KG1 (cell line): ENCODE measurements at places on chromosomes 6 and 20.

- DNase-seq = no peak
These were observed 445.8 kb upstream of the ADGRB3 start for GRCh38 chr6:68189217-68189815.

GRCh38 chr20:45968801-45969711, 2.9 kb downstream of the ZNF335 start:
- DNase-seq = no peak

DNA sequence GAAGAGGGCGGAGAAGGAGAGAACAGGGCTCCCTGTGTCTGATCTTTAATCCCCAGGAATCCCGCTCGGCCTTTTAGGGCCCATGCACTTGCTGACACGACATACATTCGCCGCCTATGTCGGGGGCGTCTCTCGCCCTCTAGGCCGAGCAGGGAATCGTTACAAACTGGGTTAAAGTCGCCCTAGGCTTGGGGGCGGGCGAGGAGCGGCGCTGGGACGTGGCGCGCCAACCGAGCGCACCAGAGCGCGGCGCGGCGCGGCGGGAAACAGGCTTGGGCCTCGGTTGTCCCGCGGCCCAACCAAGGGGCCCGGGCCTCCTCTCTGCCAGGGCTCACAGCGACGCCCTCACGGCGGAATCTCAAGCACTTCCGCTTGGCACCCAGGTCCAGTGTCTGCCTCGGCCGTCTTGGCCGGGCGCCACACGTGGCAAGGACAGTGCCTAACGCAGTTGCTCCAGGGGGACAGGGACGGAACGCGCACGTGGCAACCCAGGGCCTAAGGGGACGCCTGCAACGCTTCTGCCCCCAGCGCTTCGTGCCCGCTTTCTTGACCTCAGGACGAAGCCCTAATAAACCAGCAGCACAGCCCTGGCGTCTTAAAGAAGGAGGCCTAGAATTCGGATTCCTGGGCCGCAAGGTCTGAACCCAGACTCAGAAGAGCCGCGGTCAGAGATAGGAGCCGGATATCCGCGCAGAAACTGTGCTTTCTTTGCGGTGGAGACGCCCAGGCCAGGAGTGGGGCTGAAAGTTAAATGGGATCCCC, 71.5 kb downstream of the NCR2 start:
- DNase-seq = no peak

DNA sequence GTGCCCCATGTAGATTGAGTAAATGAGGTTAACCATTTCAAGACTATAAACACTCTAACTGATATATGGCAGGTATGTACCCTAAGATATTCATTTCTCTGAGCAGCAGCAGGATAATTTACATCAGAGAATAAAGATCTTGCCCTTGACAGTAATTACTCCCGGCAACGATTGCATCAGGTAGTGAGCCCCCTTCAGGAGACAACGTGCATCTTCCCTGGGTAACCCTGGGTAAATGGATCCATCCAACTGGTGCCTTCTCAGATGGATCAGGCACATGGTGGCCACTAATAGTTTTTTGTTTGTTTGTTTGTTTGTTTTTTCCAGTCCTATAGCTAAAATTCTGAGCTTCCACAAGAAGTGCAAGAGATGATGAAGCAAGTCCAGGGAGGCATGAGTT, 469.4 kb upstream of the SLC35B3 start:
- no peak for DNase-seq

DNA sequence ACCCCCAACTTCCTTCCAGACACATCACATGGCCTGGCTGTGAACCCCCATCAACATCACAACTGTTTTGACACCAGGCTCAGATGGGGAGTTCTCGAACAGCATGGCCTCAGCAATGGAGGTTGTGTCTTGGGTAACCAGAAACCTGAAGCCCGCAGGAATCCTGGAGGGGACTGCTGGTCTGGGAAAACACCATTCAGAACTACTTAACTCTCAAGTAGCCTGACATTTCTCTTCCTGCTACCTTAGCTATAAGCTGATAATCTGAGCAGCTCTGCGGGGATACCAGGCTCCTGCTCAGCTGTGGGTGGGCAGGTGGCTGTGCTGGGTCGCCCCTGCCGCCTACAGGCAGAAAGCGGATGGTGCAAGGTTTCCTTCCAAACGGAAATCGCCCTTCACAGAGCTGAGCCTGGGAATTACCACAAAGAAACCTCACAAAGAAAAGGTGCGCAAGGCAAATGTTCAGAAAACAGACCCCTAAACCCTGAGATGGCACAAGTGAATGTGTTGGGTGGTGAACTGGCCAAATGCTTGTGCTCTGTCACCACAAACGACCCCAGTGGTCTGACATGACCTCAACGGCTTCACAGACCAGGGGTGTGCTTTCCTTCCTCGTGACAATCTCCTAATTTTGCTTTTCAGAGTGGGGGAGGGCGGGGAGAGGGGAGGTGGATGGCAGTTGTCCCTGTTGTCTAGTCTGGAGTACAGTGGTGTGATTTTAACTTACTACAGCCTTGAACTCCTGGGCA, 29.5 kb downstream of the SNX5 start:
- DNase-seq = peak; percentile 40

GRCh38 chr6:6583836-6584235, 4.7 kb upstream of the LY86 start:
- no peak for DNase-seq

- DNase-seq = no peak
These were observed 23.7 kb upstream of the TMEM14A start for GRCh38 chr6:52647199-52647598.

- DNase-seq = no peak
These were observed 198.0 kb upstream of the SHLD1 start for GRCh38 chr20:5552154-5552553.

DNA sequence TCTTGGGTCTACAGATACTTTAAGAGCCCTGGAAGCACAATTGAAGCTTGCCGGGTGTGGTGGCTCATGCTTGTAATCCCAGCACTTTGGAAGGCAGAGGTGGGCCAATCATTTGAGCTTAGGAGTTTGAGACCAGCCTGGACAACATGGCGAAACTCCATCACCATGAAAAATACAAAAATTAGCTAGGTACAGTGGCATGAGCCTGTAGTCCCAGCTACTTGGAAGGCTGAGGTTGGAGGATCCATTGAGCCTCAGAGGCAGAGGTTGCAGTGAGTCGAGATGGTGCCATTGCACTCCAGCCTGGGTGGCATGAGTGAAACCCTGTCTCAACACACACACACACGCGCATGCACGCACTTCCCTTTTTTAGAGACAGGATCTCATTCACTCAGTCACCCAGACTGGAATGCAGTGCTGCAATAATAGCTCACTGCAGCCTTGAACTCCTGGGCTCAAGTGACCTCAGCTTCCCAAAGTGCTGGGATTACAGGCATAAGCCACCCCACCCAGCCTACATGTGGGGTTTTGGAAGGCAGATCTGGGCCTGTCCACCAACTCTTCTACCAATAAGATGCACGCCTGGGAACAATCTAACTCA, 182.5 kb upstream of the JARID2 start:
- DNase-seq = no peak

- DNase-seq = no peak
These were observed 2.3 kb upstream of the KIF16B start for GRCh38 chr20:16575390-16576140.

- DNase-seq = no peak
These were observed 27.4 kb upstream of the APCDD1L start for GRCh38 chr20:58542411-58543095.

GRCh38 chr20:13910492-13910891, 79.9 kb downstream of the SEL1L2 start:
- no peak for DNase-seq

GRCh38 chr20:53444401-53445149, 149.1 kb downstream of the ZNF217 start:
- DNase-seq = no peak

DNA sequence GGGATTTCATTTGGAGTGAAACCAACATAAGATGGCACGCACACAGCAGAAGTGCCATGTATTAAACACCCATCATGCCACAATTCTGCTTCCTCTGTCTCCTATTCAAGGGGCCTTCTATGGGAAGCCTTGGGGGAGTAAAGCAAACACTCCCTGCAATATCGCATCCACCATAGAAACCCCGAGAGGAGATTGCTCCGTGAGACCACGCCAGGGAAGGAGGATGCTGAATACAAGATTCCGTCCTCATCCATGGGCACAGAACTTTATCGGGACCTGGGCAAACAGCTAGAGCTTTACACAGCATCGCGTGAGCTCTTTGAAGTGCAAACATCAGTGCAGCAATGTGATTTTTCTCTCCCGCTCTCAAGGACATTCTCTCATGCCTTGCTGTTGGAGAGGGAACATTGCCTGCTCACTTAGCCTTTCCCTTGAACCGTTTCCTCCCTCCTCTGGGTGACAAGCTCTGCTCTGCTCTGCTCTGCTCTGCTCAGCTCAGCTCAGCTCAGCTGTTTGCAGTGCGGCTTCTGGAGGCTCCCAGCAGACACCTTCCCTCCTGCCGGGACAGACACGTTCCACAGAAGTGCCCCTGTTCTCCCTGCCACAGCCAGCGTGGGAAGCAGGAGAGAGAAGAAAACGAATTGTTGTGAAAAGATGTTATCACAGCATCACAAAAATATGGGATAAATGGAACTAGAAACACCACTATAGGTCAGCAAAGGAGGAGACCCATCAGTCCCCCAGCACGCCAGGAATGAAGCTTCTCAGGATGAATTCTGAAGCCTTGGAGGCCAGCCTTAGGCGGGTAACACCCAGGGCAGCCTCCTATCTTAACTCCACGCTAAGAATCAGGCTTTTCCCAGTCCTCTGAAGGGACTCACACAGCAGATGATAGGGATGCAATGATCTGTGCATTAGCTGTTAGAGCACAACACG, 48.2 kb downstream of the RNASET2 start:
- DNase-seq = no peak
